Myocyte (in vitro differentiated cells): ENCODE measurements at places on chromosomes 11 and 22. TPM values are rescaled to one million over a fixed set of nuclear protein-coding genes. Genes with fewer than 3 reads are reported as not detected.

The VSTM5 gene
- not detected in 2 replicates for total RNA-seq

The AMPD3 gene
- 4.4 and 10.3 TPM in 2 replicates for total RNA-seq

The NRIP3 gene
- 7.0 and 13.5 TPM in 2 replicates for total RNA-seq

The DGCR6 gene
- 2.3 and 5.0 TPM in 2 replicates for total RNA-seq

The HTR3A gene
- total RNA-seq, result not detected in 2 replicates

The RIMBP3C gene
- 0.42 TPM in 1 of 2 replicates, not detected in the other for total RNA-seq

The MTFP1 gene
- 10.6 and 16.3 TPM in 2 replicates for total RNA-seq

The FOLR1 gene
- 34.8 and 39.0 TPM in 2 replicates for total RNA-seq

The NARS2 gene
- total RNA-seq, result 28.0 and 29.9 TPM in 2 replicates

The APOA5 gene
- not detected in 2 replicates for total RNA-seq

The GGTLC3 gene
- total RNA-seq, result 0.52 TPM in 1 of 2 replicates, not detected in the other

- peak; percentile 59 for DNase-seq
Observed at GRCh38 chr11:121652971-121653370, 200.2 kb upstream of the SORL1-AS1 start.

DNA sequence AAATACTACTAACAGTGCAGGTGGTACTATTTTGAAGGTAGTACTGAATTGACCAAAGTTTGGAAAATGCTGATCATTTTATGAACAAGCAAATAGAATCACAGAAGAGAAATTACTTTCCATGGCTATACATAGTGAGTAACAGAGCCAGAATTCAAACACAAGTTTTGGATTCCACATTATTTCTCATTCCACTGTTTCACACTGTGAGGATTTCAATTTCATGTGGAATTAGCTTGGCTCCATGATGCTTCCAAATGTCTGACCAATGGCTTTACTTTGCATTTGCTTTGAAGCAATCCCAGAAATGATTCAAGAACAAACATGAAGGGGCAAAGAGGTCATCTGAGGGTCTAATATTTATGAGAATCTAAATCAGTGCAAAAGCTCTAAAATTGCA, 98.1 kb downstream of the BBOX1 start:
- no peak for DNase-seq

GRCh38 chr11:111429066-111429506, 50.0 kb upstream of the POU2AF1 start:
- DNase-seq, result peak; percentile 74

DNA sequence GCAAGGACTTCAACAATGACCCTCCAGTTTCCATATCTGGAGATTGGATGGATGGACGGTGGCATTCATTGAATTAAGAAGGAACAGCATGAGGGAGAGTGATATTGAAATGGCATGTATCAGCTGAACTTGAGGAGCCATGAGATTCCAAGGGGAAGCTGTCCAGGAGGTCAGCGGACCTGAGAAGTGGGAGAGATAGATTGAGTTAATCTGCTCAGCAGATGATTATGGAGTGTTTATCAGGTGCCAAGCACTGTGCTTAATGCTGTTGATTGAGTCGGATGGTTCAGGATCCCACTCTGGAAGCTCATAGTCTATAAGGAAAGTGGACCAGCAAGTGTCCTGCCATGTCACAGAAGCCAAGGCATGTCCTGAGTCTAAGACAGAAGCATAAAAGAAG, 581.3 kb downstream of the INSC start:
- DNase-seq, result no peak

DNA sequence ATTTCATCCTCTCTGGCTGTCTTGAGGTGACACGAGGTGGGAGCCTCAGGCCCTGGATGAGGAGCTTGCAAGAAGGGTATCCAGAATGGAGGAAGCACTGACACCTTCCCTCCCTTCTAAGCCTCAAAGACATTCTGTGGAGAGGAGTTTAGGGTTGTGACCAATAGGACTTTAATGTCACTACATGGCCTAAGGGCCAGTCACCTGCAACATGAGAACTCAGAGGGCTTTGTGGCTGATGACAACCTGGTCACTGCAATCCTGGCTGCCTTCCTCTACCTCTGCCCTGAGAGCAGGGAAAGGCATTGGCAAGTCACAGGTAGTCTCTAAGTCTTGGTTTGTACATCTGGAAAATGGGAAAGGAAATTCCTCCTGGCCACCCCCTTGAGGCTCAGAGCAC, 33.7 kb downstream of the PISD start:
- no peak for DNase-seq

GRCh38 chr11:68792400-68792966, 41.2 kb upstream of the TESMIN start:
- DNase-seq, result no peak

DNA sequence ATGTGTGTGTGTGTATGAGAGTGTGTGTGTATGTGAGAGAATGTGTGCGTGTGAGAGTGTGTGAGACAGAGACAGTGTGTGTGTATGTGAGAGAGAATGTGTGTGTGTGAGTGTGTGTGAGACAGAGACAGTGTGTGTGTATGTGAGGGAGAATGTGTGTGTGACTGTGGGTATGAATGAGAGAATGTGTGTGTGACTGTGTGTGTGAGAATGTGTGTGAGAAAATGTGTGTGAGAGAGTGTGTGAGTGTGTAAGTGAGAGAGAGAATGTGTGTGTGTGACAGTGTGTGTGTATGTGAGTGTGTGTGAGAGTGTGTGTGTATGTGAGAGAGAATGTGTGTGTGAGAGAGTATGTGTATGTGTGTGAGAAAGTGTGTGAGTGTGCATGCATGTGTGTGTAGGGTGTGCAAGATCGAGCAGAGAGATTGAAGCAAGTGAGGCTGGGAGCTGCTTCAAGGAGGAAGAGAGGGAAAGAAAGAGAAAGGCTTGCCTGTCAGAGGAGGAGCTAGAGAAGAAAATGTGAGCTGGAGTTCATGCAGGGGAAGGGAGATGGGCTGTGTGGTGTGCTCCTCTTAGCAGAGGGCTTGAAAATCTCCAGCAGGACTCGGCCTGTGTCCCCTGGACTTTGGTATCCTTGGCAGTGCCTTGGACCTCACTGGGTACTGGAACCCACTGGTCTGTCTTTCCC, 27.7 kb upstream of the TP53I11 start:
- DNase-seq, result no peak

DNA sequence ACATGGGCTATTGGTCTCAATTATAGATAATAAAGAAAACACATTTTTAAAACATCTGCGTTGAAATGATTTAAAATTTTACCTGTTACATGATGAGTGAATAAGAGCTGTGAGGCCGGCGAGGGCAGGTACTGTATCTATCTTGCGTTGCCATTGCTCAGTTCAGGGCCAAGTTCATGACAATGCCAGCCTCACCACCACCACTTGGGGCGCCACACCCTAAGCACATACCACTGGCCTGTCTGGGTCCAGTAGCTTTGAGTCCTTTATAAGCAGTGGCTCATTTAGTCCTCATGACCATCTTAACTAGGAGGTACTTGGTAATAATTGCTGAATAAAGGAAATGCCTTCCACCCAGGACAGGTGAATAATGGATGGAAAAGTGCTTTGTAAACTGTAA, 14.5 kb upstream of the MB start:
- DNase-seq, result peak; percentile 38

DNA sequence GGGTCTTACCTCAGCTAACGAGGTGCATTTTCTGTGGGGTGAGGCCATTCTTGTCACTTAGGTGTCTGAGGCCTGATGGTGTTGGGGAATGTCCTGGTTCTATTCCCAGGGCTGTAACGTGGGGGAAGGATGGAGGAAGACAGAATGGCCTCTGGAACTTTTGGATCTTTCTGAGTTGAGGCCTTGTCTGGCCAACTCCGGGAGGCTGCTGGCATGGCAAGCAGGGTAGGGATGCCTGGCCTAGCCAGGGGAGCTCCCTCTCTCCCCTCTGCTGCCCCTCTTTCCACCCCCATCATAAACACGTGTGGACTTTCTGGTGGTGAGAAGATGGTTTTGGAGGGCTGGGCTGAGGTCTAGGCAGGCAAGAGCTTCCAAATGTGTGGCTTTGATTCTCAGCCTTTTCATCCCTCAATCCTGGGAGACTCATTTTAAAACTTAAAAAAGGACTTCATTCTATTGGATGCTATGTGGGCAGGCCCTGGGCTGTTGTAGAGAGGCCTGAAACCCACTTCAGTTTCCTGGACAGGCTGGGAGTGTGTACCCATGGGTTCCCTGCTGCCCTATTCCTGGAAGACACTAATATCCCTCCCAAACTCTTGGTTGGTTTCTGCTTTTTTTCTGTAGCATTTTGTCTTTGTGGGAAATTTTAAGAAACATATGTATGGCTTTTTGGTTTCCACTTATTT, 30.9 kb downstream of the ZBTB16 start:
- no peak for DNase-seq

DNA sequence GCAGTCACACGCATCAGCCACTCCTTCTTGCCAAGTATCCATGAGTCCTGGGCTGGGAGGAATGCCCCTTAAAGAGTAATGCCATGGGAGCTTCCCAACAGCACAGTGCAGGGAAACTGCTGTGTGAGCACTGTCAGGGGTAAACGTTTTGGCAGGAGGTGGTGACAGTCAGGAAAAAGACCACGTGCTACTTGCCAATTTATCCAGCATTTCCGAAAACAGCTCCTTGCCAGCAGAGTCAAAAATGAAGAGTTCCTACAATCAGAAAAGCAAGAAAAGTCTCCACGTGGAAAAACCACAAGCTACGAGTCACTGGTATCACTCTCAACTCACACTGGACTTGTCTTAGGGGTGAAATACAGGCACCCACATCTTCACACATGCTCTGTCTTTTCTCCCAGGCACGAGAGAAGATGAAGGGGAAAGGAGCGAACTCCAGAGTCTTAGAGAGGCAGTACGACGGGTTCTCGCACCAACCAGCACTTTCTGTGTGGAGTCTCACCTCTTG, 9.9 kb downstream of the IFT27 start:
- DNase-seq, result no peak

DNA sequence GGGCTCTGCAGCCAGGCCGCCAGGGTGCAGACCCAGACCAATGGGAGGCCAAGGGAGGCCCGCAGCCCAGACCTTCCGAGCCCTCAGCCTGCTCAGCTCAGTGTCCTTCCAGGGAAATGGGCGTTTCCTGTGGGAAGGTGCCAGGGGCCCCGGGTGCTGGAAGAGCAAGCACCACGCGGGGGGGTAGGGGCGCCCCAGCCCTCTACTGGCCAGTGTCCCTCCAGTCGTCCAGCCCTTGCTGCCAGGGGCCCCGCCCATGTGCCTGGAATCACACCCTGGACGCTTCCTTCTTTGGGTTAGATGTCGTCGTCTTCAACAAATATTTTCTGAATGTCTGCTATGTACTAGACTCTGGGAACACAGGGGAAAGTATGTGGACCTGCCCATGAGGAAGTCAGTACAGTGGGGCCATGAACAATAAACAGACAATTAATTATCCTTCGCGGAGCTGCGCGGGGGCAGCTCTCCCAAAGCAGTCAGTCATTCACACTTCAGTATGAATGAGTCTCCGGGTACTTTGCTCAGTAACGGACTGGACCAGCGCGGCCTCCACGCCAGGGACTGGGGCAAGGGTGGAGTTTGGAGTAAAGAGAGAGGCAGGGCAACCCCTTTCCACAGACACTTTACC, 60.2 kb downstream of the CDKN1C start:
- DNase-seq, result peak; percentile 57

- DNase-seq, result no peak
Observed at GRCh38 chr11:6410695-6411430, 8.0 kb downstream of the APBB1 start.

DNA sequence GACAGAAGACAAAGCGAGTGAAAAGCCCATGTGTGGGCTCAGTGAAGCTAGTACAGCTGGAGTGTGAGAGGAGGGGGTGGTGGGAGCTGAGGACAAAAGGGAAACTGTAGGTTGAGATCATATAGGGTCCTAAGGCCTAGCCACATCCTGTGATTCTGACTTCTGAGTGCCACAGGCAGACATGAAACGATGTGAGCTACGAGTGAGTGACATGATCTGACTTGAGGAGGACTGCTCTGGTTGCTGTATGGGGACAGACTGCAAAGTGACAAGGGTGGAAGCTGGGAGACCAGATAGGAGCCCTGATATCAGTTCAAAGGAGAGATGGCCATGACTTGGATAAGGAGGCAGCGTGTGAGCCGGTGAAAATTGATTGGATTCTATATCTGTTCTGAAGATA, 85.4 kb downstream of the MICAL2 start:
- DNase-seq, result no peak

GRCh38 chr11:117070016-117070415, 28.2 kb downstream of the SIK3 start:
- no peak for DNase-seq

GRCh38 chr22:20641198-20641892, 132.6 kb upstream of the SERPIND1 start:
- DNase-seq, result no peak

DNA sequence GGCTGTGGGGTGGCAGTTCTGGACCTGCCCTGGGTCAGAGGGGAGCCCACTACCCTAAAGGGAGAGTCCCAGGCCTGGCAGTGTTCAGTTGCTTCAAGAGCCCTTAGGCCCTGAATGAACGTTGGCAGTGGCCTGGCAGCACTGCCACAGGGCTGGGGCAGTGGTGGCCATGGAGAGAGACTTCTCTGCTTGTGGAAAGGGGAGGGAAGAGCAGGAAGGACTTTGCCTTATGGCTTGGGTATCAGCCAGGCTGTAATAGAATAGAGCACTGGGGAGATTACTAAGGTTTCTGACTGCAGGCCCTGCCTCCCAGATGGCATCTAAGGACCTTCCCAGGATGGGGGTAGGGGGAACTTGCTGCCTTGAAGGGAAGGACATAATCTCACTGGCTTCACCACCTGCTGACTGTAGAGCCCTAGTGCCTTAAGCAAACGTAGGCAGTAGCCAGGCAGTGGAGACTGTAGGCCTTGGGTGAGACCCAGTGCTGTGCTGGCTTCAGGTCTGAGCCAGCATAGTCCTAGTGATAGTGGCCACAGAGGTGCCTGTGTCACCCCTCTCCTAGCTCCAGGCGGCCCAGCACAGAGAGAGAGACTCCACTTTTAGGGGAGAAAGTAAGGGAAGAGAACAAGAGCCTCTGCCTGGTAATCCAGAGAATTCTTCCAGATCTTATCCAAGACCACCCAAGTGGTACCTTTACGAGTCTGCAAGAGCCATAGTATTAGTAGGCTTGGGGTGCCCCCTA, 27.6 kb downstream of the PLA2G6 start:
- peak; percentile 50 for DNase-seq

GRCh38 chr11:110435780-110436717, 6.3 kb downstream of the FDX1 start:
- peak; percentile 40 for DNase-seq

GRCh38 chr11:34653851-34654482, 33.1 kb downstream of the EHF start:
- peak; percentile 77 for DNase-seq

GRCh38 chr11:126102436-126102981, 39.8 kb upstream of the CDON start:
- DNase-seq, result peak; percentile 79

DNA sequence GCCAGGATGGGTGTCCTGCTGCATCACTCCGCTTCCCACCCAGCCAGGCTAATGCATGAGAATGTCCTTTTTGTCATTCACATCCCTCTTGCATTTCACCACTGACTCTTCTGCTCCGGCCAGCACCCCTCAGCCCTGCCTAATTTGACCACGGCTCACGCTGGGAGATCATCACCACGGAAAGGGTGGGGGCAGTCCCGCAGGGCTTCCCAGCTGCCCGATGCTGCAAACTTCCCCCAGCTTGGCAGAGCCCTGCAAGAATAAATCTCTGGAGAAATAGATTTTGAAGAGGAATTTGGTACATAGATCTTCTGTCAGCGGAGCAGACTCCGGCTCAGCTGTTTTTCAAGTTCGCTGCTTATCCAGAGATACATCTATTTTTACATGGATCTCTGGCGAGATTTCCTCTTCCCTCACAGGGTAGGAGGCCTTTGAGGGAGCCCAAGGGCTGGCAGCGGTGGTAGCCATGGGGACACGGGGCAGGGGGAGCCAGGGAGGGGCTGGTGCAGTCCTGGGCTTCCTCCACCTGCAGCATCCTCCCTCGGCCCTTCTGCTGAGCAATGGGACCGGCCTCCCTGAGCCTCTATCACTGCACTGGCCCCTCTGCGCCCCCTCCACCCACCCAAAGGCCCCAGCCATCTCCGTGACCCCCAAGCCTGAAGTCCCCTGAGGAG, 62.6 kb downstream of the BUD13 start:
- DNase-seq, result no peak
